Fibroblast of villous mesenchyme (primary cell): ENCODE measurements at places on chromosomes 7 and 10. TPM values are rescaled to one million over a fixed set of nuclear protein-coding genes. Genes with fewer than 3 reads are reported as not detected.

The SORBS1 gene
- 8.2 and 13.2 TPM in 2 replicates for total RNA-seq

The CALN1 gene
- total RNA-seq: under 0.01 TPM in 1 of 2 replicates, not detected in the other

The CALML3 gene
- total RNA-seq: not detected in 2 replicates

The ZNF722 gene
- total RNA-seq: not detected in 2 replicates

The MUC12 gene
- total RNA-seq: under 0.01 TPM in 1 of 2 replicates, not detected in the other

The FGL2 gene
- total RNA-seq: 0.86 and 0.97 TPM in 2 replicates
